ENCODE measurements at places on chromosomes 3 and 15.

DNA sequence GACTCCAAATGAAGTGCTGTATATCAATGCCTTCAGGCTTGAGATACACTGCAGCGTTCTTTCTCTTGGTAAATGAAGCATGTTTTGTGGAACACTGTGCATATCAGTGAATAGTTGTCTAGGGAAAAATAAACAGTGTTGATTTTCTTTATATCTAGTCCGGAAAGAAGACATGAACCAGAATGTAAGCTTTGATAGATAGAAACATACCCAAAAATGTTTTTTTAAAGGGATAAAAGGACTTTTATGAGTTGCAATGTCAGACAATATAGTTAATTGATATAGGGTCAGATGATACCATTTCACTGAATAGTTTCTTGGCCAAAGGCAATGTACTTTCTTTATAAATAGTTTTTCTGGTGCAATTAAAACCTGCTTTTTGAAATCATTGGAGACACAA, 1037.8 kb downstream of the OTOL1 start:
- no peak for DNase-seq

DNA sequence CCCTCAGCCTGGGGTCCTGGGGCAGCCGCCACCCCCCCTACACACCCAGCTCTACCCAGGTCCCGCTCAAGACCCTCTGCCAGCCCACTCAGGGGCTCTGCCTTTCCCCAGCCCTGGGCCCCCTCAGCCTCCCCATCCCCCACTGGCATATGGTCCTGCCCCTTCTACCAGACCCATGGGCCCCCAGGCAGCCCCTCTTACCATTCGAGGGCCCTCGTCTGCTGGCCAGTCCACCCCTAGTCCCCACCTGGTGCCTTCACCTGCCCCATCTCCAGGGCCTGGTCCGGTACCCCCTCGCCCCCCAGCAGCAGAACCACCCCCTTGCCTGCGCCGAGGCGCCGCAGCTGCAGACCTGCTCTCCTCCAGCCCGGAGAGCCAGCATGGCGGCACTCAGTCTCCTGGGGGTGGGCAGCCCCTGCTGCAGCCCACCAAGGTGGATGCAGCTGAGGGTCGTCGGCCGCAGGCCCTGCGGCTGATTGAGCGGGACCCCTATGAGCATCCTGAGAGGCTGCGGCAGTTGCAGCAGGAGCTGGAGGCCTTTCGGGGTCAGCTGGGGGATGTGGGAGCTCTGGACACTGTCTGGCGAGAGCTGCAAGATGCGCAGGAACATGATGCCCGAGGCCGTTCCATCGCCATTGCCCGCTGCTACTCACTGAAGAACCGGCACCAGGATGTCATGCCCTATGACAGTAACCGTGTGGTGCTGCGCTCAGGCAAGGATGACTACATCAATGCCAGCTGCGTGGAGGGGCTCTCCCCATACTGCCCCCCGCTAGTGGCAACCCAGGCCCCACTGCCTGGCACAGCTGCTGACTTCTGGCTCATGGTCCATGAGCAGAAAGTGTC, 30.2 kb downstream of the PTPN23 start:
- no peak for DNase-seq

GRCh38 chr3:171123915-171124314, 97.4 kb upstream of the SLC2A2 start:
- DNase-seq = no peak

GRCh38 chr15:78206326-78207109, 27.8 kb downstream of the ACSBG1 start:
- peak; percentile 32 for DNase-seq

DNA sequence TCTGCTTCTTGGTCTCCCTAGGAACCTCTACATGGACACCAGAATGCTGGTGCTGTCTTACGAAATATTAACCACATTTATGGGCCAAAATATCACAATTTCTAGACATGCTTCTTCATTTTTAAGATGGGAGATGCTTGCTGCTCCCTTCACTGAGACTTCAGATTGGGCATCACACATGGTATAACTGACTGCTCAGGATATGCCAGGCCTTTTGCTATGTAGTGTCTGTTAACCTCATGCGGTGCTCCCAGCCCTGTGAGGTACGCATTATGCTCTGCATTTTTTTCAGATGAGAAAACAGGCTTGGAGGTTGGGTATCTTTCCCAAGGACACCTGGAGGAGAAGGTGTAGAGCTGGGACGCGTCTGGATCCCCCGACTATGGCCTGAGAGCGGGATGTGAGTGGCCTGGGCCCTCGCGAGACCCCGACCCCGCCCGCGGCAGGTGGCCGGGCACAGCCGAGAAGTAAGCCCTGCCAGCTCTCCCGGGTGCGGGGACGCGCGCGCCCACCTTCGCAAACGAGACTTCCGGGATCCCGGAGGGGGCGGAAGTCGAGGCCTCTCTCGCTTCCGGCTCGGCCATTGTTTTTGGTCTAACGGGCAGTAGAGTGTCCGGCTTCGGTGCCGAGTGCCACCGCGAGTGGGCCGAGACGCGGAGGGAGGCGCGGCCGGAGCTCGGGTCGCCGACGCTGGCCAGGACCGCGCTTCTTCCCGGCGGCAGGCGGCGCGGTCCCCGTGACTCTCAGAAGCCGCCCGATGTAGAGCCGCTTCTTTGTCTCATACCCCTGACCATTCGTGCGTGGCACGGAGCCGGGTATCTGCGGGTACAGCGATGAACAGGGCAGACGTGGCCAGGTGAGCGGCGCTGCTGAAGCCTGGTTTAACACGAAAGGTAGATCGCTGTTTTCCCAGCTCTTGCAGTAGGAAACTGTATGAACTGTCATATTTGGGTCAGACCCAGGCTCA, at the start of gene ZKSCAN7:
Gene ZKSCAN7, plus strand, starts transcription at position 568 of the 967 bp plus-strand sequence. CDS start 1,855 bp downstream, outside the sequence.
- peak; percentile 78 for DNase-seq

DNA sequence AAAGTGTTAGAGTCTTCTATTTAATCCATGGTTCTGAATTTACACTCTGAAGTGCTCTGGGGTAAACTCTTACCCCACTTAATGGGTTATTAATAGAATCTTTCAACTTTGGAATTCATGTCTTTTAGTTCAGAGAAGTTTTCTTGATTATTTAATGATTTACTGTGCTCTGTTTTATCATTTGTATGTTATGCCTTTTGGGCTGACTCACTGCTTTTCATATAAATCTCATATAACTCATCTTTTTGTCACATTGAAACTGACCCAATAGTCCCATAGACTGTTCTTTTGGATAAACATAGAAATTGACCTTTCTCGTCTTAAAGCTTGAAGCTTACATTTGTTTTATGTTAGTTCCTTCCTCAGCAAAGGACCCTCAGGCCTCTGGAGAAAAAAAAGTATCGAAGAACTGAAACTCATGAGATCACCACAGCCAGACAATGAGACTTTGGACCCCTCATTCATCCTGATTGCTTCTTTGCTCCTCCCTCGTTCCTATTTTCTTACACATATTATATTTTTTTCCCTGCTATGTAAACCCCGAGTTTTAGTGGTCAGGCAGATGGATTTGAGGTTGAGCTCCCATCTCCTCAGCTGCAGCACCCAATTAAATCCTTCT, 229.1 kb upstream of the CBLB start:
- DNase-seq = no peak

Measured in muscle of leg (tissue), 16 donors.